ENCODE measurements at places on chromosomes 1 and 21.

DNA sequence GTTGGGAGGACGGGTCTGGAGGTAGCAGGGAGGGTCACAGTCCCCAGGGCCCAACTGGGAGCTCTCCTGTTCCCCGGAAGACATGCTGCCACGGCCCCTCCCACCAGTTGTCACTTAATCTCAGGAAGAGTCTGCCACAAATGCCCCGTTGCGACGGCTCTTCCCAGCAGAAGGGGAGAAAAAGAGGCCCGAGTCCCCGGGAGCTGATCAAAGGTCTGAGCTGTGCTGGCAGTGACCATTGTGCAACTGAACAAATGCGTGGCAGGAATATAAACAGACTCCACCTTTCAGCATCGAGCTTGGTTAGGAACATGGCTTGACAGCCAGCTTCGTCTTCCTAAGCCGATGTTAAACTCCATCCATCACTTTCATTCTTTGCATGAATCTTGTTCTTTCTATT lies 27.8 kb upstream of the ZBTB21 start:
- no peak for DNase-seq

DNA sequence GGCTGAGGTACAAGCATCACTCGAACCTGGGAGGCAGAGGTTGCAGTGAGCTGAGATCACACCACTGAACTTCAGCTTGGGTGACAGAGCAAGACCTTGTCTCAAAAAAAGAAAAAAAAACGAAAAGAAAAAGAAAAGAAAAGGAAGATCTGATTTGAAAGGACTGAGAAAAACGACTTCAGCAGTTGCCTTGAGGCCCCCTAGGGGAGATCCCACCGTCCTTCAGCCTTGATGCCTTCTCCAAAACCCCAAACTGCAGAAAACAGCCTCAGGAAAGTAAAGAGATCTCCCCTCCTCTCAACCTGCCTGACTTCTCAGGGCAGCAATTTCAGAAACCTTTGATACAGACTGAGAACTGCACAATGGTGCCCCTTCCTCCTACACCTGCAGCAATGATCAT lies 50.9 kb upstream of the BCAR3 start:
- DNase-seq: no peak

GRCh38 chr1:44242746-44243145 lies 29.5 kb downstream of the DMAP1 start:
- no peak for DNase-seq

- no peak for DNase-seq
Observed at GRCh38 chr1:31926252-31926651, 11.9 kb downstream of the PTP4A2 start.

- DNase-seq: no peak
Observed at GRCh38 chr1:219365451-219365850, 191.8 kb downstream of the LYPLAL1 start.

GRCh38 chr1:160144921-160145320 lies 6.5 kb upstream of the ATP1A4 start:
- DNase-seq: no peak

- DNase-seq: no peak
Observed at GRCh38 chr1:21652937-21653743, 16.0 kb downstream of the RAP1GAP start.

DNA sequence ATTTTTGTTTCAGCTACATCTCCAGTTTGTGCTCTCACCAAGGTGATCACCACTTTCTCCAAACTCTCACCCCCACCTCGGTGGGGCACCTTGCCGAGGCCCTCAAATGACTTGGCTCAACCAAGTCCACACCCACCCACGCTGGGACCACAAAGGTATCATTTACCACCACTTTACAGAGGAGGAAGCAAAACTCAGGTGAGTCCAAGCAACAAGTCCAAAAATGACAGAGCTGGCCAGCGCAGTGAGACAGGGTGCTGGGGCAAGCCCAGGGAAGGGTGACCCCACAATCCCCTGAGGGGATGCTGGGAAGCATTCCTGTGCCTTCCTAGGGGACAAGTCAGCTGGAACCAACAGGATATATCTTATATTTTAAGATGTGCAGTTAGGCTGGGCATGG lies 24.7 kb downstream of the SSBP3 start:
- no peak for DNase-seq

DNA sequence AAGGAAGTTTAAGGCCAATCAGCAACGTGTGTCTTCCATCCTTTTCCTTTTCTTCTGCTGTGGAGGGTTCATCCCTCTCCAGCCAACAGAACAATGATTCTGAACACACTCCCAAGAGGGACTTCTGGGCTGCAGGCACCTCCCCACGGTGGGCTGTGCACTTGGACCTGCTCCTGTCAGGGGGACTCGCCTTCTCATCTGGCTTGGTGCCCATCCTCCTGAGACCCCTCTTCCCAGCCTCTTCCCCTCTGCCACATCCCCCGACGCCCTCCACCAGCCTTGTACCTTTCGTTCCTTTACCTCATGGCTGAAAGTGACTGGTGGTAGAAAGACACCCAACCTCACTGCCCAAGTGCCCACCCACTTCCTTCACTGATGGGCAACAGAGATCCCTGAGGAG lies 26.0 kb upstream of the SLAMF9 start:
- DNase-seq: no peak

DNA sequence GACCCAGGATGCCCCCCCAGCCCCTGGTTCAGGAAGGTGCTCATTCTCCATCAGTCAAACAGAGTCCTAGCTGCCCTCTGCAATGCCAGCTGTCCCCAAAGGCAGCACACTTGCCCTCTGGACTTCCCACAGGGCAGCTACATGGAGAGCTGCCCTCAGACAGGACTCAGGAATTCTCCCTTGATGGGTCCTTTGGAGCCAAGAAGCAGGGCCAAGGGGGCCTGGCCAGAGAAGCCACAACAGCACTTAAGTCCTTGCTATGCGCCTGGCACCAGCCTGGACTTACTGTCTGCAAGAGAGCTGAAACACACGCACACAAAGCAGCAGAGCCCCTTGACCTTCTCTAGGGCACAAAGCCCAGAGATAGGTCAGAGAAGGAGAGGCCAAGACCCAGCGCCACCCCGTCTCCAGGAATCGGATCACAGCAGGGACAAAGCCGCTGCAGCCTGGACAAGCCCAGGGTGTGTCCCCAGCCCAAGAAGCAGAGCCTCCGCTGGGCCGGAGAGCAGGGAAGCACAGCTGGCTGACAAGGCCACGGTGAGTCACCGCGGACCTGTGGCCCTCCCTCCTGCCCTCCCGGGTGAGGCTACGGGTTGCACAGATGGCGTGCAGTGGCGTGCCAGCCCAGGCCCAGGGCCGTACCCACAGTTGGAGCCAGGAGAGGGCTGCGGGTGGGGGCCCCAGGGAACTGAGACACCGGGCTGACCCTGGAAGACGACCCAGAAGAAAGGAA lies 1.7 kb downstream of the WNT9A start:
- DNase-seq: peak; percentile 95

DNA sequence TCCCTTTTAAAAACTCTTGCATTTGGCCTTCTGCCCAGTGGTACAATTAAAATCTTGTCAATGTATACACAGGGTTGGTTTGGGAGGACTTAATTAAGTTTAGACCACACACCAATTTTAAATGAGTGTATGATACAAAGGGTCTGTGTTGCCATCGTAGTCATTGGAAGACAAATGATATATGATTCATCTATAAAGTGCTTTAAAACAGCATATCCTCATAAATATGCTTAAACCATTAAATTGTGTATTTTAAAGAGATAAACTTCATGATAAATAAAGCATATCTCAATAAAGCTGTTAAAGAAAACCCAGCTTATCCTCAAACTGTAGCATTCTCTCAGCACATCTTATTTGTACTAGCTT lies 69.5 kb downstream of the LUZP1 start:
- no peak for DNase-seq

DNA sequence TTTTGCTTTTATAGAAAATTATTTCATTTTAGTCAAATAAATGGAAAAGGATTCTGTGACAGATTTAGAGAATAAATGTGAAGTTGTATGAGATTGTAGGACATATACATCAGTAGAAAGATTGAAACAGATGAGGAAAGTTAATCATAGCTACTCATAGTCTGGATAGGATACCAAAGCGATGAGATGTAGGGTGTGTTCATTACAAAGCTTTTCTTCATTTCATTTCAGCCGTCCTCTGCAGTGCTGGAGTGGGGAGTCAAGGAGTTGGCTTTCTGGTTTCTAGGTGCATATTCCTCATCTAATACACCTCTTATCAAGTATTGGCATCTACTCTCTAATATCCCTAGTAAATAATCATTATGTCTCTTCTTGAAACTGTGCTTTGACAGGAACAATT lies 149.5 kb upstream of the NEGR1 start:
- no peak for DNase-seq

DNA sequence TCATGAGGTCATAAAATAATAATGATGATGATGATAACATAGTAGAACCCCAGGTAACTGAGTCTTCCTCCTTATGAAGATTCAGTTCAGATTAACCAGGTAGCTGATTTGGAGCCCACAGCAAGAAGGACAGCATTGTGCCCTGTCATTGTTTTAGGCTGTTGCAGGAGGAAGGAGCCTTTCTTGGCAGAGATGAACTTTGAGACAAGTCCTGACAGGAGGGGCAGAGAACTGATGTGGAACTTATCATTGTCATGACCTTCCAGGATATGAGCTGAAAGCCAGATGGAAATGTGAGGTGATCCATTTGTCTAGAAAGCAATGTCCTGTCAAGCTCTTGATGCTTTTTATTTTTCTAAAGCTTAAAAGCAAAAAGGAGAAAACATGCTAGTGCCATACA lies 132.6 kb upstream of the COA6 start:
- no peak for DNase-seq

DNA sequence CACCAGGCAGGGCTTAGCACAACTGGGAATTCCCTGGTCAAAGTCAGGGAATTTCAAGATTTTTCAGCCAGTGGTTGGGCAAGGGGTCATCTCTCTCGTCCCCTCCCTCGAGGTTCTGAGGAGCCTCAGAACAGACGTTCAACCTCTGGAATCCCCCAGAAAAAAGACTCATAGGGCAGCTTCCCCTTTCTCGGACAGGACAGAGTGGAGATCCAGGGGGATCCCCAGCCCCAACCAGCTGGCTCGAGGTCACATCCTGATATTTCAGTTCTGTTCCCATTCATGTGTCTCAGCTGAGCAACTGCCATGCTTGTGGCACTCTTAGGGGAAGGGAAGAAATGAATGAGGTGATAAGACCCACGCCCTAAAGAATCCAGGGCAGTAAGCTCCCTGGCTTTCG lies 4.9 kb upstream of the LAD1 start:
- no peak for DNase-seq

- DNase-seq: no peak
Observed at GRCh38 chr1:88544195-88544594, 139.9 kb upstream of the PKN2 start.

- DNase-seq: peak; percentile 15
Observed at GRCh38 chr1:200979574-200980451, 43.7 kb downstream of the KIF21B start.

GRCh38 chr1:222557148-222557547 lies 9.2 kb upstream of the HHIPL2 start:
- DNase-seq: peak; percentile 17

- DNase-seq: no peak
Observed at GRCh38 chr21:42233067-42233961, 14.4 kb downstream of the ABCG1 start.

- DNase-seq: no peak
Observed at GRCh38 chr1:206039046-206039973, 13.7 kb upstream of the RHEX start.

DNA sequence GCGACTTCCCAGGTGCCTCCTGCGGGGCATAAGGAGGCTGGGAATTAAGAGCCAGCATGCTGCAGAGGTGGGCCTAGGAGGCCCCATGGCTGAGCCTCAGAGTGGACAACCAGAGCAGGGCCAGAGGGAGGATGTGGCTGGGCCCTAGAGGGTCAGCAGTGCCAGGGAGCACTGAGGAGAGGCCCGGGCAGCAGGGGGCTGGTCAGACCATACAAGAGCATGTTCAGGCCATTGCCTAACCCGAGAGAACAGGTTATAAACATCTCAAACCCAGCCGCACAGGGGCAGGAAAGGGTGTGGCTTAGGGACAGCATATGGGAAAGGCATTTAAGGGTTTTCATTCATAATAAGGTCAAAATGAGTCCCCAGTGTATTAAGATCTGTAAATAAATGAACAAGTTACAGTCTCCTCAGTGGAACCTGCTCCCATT lies 51.1 kb downstream of the IER5 start:
- peak; percentile 15 for DNase-seq

GRCh38 chr1:33228935-33229487 lies 27.3 kb upstream of the ZNF362 start:
- peak; percentile 86 for DNase-seq

DNA sequence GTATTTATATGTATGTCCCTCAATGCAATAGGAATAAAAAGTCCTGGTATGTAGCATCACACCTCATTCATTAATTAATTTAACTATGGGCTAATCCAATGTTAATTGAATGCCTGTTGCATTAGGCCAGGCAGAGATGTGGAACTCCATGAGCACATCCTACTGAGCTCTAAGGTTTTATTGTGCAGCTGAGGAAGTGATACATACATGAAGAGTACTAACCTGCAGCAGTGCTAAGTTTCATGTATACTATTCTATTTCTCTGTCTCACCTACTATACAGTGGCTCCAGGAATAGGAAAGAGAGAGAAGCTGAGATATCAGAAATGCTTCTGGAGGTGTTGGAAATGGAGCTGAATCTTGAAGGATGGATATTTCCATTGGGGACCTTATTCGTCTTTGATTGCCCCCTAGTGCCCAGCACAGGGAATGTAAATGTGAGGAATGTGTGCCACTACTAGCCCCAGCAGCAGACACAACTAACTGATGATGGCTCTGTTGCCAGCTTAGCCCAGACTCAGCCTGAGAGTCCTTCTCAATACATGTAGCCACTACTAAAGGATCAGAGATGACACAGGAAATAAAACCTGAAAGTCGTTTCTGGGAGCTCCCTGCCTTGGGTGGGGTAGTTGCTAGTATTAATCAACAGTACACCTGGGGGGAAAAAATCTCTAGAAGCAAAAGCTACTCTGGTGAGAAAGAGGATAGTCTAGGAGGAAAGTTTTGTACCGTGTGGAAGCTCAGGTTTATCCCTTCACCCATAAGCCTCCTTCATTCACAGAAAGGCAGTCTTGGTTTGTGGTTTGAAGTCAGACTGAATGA lies 173.3 kb upstream of the FOXD3 start:
- DNase-seq: peak; percentile 65

GRCh38 chr1:67100833-67101232 lies 33.9 kb downstream of the C1orf141 start:
- DNase-seq: no peak

- no peak for DNase-seq
Observed at GRCh38 chr1:11397151-11397901, 81.6 kb upstream of the DISP3 start.

DNA sequence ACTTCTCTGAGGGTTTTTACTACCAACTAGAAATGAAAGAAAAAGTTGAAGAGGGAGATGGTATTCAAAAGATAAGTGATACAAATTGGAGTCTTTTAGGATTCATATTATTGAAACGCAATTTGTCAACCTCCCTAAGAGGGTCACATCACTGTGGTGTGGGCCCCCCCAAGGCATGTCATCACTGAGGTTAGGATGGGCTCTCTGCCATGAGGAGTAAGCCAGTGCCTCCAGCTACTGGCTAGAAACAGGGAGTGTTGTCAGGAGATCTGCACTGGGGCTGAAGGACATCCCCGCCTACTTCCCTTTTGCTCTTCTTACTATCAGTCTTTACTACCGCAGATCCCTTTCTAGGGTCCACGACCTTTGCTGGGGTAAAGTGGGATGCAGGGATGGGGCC lies 25.9 kb downstream of the ITSN1 start:
- peak; percentile 70 for DNase-seq

Measured in RPMI7951 (cell line).